ENCODE measurements at places on chromosomes 5 and 9.

DNA sequence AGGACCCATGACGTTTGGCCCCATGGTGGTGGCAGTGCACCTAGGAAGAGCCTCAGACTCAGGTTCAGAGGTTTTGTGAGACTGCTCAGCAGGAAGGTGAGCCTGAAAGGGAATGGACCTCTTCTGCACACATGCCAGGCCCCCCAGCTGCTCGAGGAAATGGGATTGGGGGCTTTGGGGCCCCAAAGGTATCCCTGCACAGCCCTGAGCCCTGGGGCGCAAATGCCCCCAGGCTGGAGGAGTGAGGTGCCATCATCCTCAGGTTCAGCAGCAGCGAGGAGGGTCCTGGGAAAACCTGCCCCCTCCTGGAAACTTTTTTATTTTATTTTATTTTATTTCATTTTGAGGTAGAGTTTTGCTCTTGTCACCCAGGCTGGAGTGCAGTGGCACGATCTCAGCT, 171.8 kb upstream of the MVB12B start:
- DNase-seq, result no peak

DNA sequence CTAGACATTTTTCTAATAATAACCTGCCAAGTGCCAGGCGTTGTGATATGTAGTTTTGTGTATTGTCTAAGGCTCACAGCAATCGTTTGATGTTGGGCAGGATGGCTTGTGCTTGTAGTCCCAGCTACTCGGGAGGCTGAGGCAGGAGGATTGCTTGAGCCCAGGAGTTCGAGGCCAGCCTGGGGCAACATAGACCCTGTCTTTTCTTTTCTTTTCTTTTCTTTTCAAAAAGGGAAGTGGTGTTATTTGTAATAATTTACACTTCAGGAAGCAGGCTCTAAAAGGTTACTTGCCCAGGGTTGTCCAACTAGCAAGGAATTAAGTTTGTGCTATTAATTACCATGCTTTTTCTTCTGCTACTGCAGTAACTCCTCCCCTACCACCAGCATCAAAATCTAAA, 3.2 kb downstream of the ZNF131 start:
- DNase-seq, result no peak

DNA sequence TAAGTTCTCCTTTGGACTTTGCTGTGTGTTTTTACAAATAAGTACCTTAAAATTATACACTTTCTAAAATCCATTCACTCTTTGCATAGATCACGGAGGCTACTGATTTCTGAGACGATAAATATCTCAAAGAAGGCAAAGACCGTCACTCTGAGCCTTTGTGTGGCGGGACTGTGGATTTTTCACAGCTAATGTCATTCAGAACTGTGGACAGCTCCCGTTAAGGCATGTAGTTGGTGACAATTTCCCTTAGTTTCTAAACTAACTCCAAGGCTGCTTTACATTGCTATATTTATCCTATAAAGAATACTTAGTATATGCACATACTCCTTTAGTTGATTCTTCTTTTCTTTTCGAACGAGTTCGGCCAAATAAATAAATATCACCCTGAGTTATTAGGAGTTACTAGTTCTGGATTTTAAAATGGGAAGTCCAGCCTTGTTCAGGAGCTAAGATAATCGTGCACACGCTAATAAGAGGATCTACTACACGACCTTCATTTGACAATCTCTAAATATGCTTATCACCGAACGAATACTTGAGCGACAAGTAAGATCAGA, 1.8 kb downstream of the HCN1 start:
- DNase-seq, result no peak

DNA sequence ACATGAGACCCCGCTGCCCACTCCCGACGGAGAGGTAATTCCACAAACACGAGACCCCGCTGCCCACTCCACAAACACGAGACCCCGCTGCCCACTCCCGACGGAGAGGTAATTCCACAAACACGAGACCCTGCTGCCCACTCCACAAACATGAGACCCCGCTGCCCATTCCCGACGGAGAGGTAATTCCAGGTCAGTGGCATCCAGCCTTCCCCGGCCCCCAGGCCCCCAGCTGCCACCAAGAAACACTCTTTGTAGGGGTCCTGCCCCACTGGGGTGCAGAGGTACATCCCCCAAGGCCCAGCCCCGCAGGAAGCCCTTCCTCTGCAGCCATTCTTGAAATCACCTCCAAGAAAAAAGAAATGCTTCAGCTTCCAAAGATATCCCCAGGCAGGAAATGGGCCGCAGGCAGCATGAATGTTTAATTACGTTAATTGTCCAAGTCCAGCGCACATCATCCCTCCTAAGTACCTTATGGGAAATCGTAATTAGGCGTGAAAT, 115.9 kb downstream of the ADAMTS2 start:
- DNase-seq, result no peak

- DNase-seq, result no peak
Measured at GRCh38 chr5:34533582-34534522, 122.3 kb upstream of the RAI14 start.

GRCh38 chr5:79535477-79536192, 21.7 kb upstream of the HOMER1 start:
- DNase-seq, result no peak

DNA sequence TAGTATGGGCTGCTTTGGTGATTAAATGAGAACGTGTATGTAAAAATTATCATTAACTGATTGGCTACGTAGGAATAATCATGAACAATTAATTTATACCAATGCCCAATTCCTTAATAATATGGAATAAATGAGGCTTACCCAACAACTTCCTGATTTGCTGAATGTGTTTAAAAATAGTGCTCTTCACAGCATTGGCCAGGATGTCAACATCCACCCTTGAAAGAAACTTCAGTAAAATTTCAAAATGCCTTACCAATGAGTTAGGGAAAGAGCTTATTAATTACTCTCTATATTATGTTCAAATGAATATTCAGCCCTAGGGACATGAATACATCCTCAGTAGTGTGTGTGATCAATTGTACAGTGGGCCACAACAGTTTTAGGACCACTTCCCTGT, 401.4 kb downstream of the PSAT1 start:
- no peak for DNase-seq

- no peak for DNase-seq
Measured at GRCh38 chr9:84917366-84918070, 248.0 kb downstream of the NTRK2 start.

DNA sequence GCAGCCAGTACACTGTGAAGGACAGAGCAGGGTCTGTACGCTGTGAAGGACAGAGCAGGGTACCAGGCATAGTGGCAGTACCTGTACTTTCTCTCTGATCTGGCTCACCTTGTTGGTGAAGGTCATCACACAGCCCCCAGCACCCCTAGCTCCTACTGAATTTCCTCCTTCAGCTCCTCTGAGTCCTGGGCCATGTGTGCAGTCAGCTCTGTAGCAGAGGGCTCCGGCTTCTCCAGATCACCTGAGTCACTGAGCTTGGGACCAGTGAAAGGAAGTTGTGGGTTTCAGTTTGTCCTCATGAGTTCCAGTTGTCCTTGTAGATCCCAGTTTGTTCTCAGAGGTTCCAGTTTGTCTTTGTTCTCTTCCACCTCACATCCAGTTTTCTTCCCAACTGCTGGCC, 5.5 kb downstream of the NUDT2 start:
- no peak for DNase-seq

DNA sequence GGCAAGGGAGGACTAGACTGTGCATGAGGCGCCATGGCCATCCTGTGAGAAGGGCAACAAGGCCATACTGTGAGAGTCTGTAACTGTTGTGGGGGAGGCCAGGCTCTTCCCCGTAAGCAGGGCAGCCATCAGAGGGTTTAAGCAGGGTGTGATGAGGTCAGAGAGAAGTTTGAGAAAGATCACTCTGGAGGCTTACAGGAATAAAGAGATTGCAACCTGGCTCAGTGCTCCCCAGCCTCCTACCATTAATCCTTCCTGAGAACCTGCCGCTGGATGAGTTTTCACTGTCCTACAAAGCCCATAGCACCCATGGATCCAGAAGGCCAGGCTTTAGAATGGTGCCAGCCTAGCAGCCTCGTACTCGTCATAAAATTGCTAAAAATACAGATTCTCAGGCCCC, 14.4 kb upstream of the TRMT10B start:
- no peak for DNase-seq

DNA sequence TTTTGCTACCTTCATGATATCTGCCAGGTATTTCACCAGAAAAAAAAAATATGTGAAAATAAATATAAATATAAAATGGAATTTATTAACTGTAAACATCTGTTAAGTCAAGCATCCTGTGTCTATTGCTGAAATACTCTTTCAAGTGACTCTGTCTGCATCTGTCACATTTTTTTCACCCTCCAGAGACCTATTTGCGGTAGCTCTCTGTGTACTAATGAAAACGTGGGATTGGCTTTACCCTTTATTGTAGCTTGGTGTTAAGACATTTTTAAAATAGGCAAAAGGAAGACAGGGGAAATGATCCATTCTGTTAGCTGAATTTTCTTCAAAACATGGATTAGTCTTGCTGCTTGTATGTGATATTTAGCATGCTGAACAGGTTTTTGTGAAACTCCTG, 536.0 kb upstream of the WWC1 start:
- no peak for DNase-seq

DNA sequence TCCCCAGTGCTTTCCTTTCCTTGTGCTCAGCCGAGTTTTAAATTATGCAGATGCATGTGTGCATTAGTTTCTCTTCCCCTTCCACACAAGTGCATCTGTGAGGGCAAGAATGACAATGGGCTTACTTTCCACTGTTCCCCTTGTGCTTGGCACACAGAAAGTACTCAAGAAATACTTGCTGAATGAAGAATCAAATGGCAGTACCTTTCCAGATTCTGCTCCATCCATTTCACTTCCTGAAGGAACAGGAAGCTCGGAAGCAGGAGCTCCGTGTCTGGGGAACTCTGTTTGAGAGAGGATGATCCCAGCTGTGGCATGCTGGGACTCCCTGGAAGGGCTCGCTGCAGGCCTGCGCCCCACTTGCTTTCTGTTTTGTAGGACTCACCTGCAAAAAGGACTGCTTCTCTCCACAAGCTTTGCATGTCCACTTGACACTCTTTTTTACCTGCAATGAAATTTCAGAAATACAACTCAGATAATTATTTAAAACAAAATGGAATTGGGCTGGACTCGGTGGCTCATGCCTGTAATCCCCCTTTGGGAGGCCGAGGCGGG, 5.5 kb downstream of the MRNIP start:
- no peak for DNase-seq

- no peak for DNase-seq
Measured at GRCh38 chr9:130905902-130906734, 9.5 kb upstream of the QRFP start.

- DNase-seq, result no peak
Measured at GRCh38 chr5:33905381-33905780, 13.6 kb upstream of the ADAMTS12 start.

GRCh38 chr9:15714746-15715145, 161.9 kb downstream of the CCDC171 start:
- DNase-seq, result no peak

- DNase-seq, result no peak
Measured at GRCh38 chr9:116541402-116541801, 145.7 kb upstream of the TRIM32 start.

All from activated T-helper 1 cell treated with anti-CD3 and anti-CD28 coated beads, Interleukin-2, amount 50 U/mL, for 16 hours (primary cell).